ENCODE measurements at places on chromosomes 11 and 22.
A peak's percentile ranks its signal among the peaks of the same experiment; 100 is the strongest.

GRCh38 chr22:37690901-37691504, 4.9 kb downstream of the NOL12 start:
- H3K36me3 ChIP-seq: peaks cover 24% of the 10 kb centered on the region
- H3K4me3 ChIP-seq: no peak overlapping the region
- no peak overlapping the region for H3K27ac ChIP-seq

- H3K36me3 ChIP-seq: no peaks in the 10 kb centered on the region
- H3K27me3 ChIP-seq: peaks cover 83% of the 10 kb centered on the region
- H3K27ac ChIP-seq: no peak overlapping the region
- H3K4me3 ChIP-seq: no peak overlapping the region
- DNase-seq: no peak
- H3K4me1 ChIP-seq: peaks cover 8% of the 10 kb centered on the region
Observed at GRCh38 chr11:124872741-124873140, 7.5 kb downstream of the ROBO3 start.

DNA sequence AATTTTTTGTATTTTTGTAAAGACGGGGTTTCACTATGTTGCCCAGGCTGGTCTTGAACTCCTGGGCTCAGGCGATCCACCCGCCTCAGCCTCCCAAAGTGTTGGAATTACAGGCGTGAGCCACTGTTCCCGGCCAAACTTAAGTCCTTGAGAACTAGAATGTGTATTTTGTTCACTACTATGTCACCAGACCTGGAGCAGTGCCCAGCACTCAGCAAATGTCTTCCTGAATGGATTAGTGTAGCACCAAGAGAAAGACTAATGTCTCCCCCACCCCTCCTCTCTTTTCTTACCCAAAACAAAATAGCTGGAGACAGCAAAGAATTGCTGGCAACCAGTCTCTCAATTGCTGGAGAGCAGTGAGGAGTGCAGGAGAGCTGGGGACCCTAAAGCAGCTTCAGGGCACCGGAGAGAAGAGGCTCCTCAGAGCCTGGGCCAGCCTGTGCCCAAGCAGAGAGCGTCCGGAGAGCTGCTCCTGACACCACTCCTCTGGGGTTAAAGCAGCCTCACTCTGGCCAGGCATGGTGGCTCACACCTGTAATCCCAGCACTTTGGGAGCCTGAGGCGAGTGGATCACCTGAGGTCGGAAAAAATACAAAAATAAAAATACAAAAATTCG, 14.9 kb downstream of the SLC25A18 start:
- no peaks in the 10 kb centered on the region for H3K36me3 ChIP-seq
- H3K27ac ChIP-seq: peak overlapping the region; percentile 34
- peaks cover 9% of the 10 kb centered on the region for H3K4me1 ChIP-seq
- no peak overlapping the region for H3K4me3 ChIP-seq
- H3K27me3 ChIP-seq: no peaks in the 10 kb centered on the region
- no peak for DNase-seq

- no peaks in the 10 kb centered on the region for H3K4me1 ChIP-seq
- no peak overlapping the region for H3K4me3 ChIP-seq
- H3K27ac ChIP-seq: no peak overlapping the region
- H3K36me3 ChIP-seq: peaks cover 23% of the 10 kb centered on the region
- H3K27me3 ChIP-seq: no peaks in the 10 kb centered on the region
Observed at GRCh38 chr11:46684367-46684766, 16.1 kb downstream of the ARHGAP1 start.

GRCh38 chr11:96267496-96268032, 75.4 kb downstream of the MAML2 start:
- no peak for DNase-seq
- H3K27me3 ChIP-seq: no peaks in the 10 kb centered on the region
- no peak overlapping the region for H3K4me3 ChIP-seq
- H3K36me3 ChIP-seq: peaks cover 37% of the 10 kb centered on the region

- peak overlapping the region; percentile 95 for H3K27ac ChIP-seq
- no peaks in the 10 kb centered on the region for H3K27me3 ChIP-seq
- peaks cover 45% of the 10 kb centered on the region for H3K4me1 ChIP-seq
Observed at GRCh38 chr11:128235958-128236357, 351.4 kb downstream of the ETS1 start.

DNA sequence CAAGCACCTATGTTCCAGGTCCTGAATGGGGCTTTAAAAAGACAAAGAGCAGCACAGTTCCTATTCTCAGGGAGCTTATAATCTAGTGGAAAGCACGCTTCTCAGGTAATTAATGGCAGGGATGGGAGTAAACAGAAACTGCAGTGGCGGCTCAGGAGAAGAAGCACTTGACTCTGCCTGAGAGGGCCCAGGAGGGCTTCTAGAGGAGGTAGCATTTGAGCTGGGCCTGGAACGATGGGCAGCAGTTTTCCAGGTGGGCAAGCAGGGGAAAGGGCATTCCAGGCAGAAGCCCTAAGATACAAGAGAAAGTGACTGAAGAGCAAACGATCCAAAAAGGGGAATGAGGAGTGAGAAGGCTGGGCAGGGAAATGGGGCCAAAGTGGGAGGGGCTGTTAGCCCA, 37.1 kb upstream of the CHST1 start:
- H3K4me1 ChIP-seq: peaks cover 3% of the 10 kb centered on the region
- H3K27me3 ChIP-seq: peaks cover 17% of the 10 kb centered on the region
- H3K27ac ChIP-seq: no peak overlapping the region
- H3K36me3 ChIP-seq: no peaks in the 10 kb centered on the region
- DNase-seq: no peak
- no peak overlapping the region for H3K4me3 ChIP-seq

GRCh38 chr22:23270212-23270733, 90.0 kb downstream of the BCR start:
- no peaks in the 10 kb centered on the region for H3K4me1 ChIP-seq
- H3K27me3 ChIP-seq: no peaks in the 10 kb centered on the region
- peaks cover 26% of the 10 kb centered on the region for H3K36me3 ChIP-seq
- no peak overlapping the region for H3K27ac ChIP-seq
- H3K4me3 ChIP-seq: no peak overlapping the region

Measured in mesothelial cell of epicardium (in vitro differentiated cells).